ENCODE measurements at places on chromosomes 2 and 18.

GRCh38 chr2:174796319-174796771 is 32.1 kb upstream of the CHRNA1 start:
- DNase-seq, result no peak

DNA sequence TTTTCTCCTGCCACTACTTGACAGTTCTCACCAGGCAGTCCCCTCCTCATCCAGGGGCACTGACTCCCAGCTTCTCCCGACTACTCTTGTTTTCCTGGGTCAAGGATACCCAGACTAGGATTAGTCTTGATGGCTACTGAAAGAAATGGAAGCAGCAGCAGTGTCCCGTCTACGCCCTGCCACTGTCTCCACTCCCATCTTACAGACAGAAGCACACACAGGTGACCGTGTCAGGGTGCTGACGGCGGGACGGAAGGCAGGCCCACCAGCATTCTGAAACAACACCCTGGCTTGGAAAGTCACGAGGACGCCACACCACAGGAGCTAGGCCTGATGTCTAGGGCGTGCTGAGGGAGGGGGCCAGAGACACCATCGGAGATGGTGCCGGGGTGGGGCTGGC is 82.9 kb downstream of the KCTD1 start:
- no peak for DNase-seq

DNA sequence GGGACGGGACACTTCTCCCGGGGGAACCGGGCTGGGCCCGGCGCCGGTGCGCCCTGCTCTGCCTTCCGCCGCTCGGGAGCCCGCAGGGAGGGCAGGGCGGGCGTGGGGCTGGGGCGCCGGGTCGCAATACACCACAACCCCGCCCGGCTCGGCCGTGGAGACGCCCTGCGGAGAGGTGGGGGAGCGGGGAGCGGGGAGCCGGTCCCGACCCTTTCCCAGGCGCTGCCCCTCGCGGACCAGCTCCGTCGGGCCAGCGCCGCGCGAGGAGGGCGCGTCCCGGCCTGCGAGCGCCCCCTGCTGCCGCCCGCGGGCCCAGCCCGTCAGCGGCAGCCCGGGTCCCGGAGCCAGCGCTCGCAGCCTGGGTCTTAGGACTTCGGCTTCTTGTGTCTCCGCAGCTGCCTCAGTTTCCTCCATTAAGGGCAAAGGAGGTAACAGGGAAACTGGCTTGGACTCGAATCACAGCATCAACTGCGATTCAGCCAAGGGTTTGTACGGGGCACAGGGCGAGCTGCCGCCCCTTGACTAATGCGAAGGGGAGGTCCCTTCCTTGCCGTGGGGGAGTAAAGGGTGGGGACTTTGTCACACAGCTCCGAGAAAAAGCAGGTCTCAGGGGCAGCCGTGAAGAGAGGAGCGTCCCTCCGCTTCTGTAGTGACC is 635 bp upstream of the ADRA2B start:
- DNase-seq, result peak; percentile 50

- DNase-seq, result no peak
Measured at GRCh38 chr2:120613742-120614571, 121.7 kb upstream of the GLI2 start.

- no peak for DNase-seq
Measured at GRCh38 chr2:144376926-144377325, 143.0 kb downstream of the ZEB2 start.

GRCh38 chr2:40559175-40559574 is 107.3 kb upstream of the SLC8A1 start:
- no peak for DNase-seq

GRCh38 chr2:200649724-200650123 is 63.9 kb downstream of the AOX1 start:
- DNase-seq, result no peak

DNA sequence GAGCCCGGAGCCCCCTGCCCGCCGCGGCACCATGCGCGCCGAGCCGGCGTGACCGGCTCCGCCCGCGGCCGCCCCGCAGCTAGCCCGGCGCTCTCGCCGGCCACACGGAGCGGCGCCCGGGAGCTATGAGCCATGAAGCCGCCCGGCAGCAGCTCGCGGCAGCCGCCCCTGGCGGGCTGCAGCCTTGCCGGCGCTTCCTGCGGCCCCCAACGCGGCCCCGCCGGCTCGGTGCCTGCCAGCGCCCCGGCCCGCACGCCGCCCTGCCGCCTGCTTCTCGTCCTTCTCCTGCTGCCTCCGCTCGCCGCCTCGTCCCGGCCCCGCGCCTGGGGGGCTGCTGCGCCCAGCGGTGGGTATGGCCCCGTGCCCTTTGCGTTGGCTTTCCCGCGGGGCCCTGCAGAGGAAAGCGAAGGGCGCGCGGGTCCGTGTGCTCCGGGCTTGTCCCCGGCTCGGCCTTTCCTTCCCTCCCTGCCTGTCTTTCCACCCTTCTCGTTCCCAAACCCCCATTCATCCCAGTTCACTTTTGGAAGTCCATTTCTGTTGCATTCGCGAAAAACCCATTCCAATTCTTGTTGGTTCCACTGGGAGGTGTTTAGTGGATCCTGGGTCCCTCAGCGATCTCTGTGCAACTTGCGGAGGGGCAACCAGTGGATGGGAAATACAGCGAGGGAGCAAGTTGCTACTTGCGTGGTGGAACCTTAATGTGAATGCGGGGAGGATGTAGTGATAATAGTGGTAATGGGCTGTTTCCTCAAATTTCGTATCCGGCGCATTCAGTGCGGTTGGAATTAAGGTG is 599 bp downstream of the ADAM23 start:
- peak; percentile 33 for DNase-seq

- DNase-seq, result no peak
Measured at GRCh38 chr2:24632172-24632571, 141.1 kb downstream of the NCOA1 start.

GRCh38 chr18:10070561-10071000 is 156.8 kb downstream of the VAPA start:
- no peak for DNase-seq

DNA sequence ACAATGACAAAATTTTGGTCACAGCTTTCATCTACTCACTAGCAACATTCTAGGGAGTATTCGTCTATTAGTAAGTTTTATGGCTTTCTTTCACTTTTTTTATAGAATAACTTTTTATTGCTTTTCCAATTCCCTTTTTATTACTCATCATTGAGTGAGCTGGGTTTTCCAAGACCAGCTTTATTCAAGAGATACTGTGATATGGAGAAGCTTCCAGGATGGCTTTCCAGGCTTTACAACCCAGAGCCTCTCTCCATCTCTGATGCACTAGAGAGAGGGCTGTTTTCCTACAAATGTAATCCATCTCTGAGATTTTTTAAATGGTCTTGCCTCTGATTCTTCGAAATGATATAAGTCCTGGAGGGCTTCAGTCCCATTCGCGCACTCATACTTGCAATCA is 118.3 kb downstream of the LDLRAD4 start:
- no peak for DNase-seq

- peak; percentile 50 for DNase-seq
Measured at GRCh38 chr2:74525717-74526648, at the start of gene DQX1. DQX1 (minus strand) TSS chr2:74526231; CDS start chr2:74525729, 502 bp downstream.

GRCh38 chr2:212064318-212064717 is 474.3 kb downstream of the ERBB4 start:
- DNase-seq, result no peak

GRCh38 chr2:192500550-192501200 is 305.9 kb upstream of the TMEFF2 start:
- no peak for DNase-seq

All from WERI-Rb-1 (cell line).